Left renal pelvis (tissue), 4 donors: ENCODE measurements at places on chromosomes 11 and 22.
A peak's percentile ranks its signal among the peaks of the same experiment; 100 is the strongest.

GRCh38 chr11:10529279-10529678 lies 11.7 kb downstream of the RNF141 start:
- no peak for DNase-seq

DNA sequence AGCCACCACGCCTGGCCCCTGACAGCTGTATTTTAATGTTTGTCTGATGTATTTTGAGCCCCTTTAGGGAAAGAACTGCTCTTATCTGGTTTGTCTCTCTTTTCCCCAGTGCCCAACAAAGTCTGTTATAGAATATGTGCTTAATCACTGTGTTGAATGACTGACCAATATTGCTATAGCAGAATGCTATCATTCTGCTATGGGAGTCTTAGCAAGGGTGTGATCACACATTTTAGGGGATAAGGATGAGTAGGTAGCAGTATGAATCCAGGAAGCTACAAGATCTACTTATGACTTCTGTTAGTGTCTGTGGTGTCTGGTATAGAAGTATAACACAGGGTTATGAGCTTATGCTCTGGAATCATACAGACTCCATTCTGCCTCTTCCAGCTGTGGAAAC lies 117.5 kb upstream of the RRM1 start:
- DNase-seq: no peak

DNA sequence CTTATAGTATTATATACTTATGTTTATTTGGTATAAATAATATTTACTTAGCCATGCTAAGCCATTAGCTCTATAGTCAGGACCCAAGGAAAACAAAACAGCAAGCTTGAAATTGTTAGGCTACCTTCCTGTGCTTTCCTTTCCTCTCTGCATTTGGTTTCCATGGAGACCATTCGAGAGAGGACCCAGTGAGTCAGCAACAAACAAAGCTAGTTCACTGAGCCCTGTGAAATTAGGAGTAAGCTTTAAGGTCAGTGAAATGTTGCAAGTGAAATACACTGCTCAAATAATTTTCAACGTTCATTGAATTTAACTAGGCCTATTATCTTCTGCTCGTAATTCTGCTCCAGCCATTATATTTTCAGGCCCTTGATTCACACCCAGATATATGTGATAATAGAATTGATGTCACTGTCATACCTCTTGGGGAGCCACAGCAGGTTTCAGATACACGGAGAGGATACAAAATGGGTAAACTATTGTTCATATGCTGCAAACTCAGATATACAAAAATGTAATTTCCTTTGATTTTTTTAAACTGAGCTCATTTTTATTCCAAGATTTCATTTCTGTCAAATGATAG lies 9.1 kb upstream of the OR10D3 start:
- DNase-seq: peak; percentile 12

- no peak for DNase-seq
Measured at GRCh38 chr11:107928767-107929507, 689 bp downstream of the RAB39A start.

- DNase-seq: no peak
Measured at GRCh38 chr11:12876988-12877387, 132.1 kb upstream of the RASSF10 start.

DNA sequence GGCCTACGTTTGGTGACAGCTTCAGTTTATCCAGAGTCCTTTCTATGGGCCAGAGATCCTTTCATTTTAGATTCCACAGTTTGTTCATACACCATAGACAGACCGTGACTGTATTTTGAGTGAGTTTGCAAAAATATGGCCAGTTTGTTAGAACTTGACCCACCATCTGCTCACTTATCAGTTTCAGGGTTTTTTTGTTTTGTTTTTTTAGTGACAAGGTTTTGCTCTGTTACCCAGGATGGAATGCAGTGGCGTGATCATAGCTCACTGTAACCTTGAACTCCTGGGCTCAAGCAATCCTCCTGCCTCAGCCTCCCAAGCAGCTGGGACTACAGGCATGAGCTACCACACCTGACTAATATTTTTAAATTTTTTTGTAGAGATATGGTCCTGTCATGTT lies 9.1 kb upstream of the CKAP5 start:
- DNase-seq: no peak

DNA sequence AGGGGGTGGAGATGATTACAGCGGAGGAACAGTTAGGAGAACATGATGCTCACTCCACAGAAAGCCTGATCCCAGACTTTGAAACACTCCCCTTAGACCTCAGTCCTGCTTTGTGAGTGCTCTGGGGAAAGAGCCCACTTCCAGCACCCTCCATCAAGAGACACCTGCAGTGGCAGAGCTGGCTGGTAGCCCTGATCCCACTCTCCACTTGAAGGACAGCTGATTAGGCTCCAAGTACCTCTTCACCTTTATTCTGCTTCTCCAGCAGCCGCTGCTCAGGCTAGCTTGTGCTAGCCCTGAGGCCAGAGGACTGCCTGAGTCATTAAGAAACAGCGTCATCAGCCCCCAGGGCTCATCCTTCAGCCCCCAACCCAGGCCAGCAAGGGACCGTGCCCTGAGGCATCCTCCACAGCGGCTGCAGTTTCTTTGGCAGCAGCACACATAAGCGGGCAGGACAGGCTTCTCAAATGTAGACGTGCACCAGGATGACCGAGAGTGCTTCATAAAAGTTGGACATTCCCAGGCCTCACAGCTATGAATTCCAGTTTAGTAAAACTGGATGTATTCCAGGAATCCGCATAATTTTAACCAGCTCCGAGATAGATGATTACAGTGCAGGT lies 146.0 kb upstream of the TBCEL start:
- DNase-seq: no peak

GRCh38 chr11:16805938-16806337 lies 67.5 kb downstream of the C11orf58 start:
- DNase-seq: no peak

GRCh38 chr11:19241260-19242178 lies 774 bp upstream of the E2F8 start:
- no peak for DNase-seq

DNA sequence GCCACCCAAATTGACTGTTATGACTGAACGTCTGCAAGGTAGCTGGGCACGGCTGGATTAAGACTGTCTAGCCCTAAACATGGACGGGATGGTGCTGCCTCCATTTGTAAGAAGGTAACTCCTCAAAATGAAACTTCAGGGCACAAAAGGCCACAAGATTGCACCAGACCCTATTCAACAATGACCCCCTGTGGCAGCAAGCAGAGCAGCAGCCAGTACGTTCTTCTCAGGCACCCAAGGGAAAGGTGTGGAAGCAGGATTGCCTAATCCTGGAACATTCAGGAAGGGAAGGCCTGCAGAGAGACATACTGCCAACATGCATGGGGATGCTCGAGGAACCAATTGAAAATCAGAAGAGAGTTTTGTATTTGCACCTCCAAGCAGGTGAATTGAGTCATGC lies 4.5 kb upstream of the TBX10 start:
- DNase-seq: no peak

GRCh38 chr11:116537121-116537520 lies 235.7 kb downstream of the BUD13 start:
- no peak for DNase-seq

GRCh38 chr11:93253111-93253510 lies 55.3 kb upstream of the SLC36A4 start:
- DNase-seq: no peak

DNA sequence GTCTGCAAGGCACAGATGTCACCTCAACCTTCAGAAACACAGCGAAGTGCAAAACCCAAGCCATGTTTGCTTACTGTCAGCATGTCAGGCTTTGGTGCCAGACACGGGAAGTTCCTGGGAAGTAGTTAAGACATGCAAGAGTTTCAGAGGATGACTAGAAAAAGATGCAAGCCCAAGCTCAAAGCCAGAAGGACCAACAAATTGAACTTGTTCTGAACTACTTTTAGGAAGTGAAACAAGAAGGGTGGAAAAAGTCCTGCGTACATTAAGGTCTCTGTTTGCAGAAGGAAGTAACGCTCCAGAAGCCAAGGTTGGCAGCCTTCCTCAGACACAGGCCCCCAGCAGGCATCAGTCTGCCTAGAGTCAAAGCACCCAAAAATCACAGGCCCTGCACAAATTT lies 2.6 kb downstream of the AP1B1 start:
- DNase-seq: no peak

DNA sequence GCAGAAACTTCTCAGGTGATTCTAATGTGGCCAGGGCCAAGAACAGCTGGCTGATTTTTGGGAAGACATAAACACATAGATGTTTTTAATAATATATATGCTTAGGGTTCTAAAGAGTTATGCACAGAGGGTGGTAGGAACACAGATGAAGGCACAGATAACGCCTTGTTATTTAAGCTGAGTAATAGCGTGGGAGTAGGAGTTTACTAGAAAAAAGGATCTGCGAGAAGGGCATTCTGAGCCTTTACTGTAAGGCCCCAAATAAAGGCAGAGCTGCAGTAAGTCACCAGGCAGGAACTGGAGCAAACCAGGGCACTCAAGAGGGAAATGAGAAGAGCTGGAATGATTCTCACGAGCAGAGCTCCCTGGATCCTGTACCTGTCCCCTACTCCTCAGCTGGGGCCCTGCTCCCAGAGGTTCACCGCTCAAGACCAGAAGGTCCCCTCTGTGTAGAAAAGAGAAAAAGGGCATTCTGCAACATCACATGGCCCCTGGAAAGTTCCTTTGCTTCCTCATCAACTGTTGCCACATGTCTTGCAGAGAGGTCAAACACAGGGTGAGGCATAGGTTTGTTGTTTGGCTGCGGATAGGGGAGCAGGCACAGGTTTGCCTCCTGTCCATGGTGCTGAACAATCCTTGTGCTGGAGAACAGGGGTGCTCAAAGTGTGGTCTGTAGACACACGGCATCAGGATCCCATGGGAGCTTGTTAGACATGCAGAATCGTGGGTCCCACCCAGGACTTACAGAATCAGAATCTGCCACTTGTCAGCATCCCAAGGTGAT lies 125.7 kb downstream of the TENM4 start:
- DNase-seq: no peak

GRCh38 chr11:35876786-35877185 lies 67.1 kb upstream of the LDLRAD3 start:
- no peak for DNase-seq

DNA sequence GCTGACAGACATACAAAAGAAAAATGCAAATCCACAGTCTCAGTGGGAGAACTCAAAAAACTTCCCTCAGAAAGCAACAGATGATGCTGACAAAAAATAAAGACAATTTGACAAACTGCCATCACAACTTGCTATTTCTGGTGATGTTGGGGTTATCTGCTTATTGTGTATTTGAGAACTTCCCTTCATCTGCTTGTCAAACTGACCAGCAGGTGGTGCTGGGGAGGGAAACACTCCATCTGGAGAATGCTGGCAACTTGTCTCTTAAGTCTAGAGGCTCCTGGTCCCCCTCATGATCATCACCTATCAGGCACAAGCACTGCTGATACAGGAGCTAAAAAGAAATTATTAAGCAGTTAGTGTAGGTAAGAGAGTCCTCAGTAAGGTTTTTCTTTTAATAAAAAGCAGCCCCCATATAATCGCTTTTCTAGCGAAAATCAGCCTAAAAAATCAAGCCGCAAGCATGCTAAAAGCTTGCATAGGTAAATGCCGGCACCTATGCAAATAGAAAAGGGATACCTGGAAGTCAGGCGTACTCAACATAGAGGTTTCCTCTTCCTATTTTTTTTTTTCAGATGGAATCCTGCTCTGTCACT lies 9.8 kb upstream of the FAM111B start:
- no peak for DNase-seq

- DNase-seq: no peak
Measured at GRCh38 chr11:60078745-60079144, 9.7 kb upstream of the MS4A2 start.

- no peak for DNase-seq
Measured at GRCh38 chr11:12724301-12725054, 50.3 kb downstream of the TEAD1 start.

DNA sequence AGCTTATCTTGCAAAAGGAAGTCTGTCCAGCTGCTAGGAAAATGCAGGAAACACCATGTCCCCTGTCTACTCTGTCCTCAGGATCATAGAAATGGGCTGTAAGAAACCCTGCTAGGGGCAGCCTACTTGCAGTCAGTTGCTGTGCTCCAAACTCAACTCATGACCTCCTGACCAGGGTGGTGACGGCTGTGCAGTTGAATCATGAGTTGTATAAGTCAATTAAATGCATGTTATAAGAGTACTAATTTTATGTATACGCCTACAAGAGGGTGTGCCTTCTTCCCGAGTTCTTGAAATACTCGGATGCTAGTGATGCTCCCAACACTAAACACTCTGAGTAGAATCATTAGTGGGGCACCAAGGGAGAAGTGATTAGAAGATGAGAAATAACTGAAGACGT lies 776.4 kb downstream of the OPCML start:
- DNase-seq: no peak

DNA sequence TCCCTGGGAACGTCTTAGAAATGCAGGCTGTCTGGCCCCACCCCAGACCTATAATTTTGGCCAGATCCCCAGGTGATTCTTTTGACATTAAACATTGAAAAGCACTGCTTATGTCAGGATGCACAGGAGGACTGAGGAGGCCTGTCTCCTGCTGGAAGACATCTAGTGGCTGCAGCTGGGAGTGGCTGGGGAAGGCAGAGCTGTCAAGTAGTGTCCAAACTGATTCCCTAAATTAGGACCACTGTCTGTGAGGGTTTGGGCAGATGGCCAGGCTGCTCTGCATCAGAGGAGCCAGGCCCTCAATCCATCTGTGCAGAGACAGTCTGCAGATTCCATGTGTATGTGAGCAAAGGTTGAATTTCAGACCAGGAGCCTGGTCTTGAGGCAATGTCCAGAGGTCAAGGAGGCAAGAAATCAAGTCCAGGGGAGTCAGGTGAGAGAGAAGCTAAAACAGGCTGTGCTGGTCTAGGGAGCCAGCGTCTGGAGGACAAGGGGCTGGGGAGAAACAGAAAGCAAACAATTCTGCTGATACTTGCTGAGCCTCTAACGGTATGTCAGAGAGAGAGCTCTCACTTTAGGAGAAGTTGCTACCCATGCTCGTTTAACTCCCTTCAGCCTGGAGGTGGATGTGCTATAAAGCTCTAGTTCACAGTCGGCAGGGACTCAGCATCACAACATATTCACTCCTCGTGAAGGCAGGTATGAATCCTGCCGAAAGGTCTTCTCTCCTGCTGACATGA lies 15.3 kb upstream of the SYTL2 start:
- DNase-seq: no peak

DNA sequence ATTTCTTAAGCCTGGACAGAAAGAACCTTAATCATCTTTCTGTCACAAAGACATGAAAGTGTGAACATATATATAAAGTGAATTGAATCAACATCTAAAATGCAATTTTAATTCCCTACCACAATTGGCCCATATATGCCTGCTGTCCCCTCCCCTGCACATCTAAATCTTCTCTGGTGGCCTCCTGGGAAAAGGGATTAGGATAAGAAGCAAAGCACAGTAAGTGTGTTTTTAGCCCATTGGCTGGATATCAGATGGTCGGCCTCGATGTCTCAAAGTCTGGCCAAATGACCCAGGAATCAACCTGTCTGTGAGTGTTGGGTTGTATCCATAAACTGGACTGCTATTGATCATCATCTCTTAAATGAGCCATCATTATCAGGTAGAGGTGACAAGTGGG lies 5.8 kb downstream of the MMP3 start:
- DNase-seq: no peak

- DNase-seq: no peak
Measured at GRCh38 chr11:134580610-134580975, 168.6 kb upstream of the B3GAT1 start.

GRCh38 chr11:69641681-69642548 lies 959 bp downstream of the CCND1 start:
- DNase-seq: no peak
